Activated CD4-positive, alpha-beta T cell treated with anti-CD3 and anti-CD28 coated beads, Interleukin-2, amount 50 U/mL, for 24 hours (primary cell): ENCODE measurements at places on chromosomes 7 and 10.

DNA sequence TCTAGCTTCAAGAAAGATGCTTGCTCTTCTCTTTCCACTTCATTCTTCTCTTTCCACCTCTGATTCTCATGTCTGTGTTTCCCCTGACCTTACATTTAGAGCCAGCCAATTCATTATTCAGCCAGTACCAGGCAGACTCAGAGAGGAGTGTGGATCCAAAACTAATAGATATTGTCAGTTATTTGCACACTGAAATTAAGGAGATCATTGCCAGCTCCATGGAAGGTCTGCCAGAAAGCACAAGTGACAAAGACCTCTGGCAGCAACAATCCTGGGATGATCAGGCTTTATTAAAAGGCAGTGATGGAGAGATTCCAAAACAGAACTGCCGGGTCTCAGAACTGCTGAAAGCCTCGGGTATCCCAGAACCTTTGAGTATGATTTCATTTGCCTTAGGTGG lies 749.4 kb downstream of the XPNPEP1 start:
- no peak for DNase-seq

DNA sequence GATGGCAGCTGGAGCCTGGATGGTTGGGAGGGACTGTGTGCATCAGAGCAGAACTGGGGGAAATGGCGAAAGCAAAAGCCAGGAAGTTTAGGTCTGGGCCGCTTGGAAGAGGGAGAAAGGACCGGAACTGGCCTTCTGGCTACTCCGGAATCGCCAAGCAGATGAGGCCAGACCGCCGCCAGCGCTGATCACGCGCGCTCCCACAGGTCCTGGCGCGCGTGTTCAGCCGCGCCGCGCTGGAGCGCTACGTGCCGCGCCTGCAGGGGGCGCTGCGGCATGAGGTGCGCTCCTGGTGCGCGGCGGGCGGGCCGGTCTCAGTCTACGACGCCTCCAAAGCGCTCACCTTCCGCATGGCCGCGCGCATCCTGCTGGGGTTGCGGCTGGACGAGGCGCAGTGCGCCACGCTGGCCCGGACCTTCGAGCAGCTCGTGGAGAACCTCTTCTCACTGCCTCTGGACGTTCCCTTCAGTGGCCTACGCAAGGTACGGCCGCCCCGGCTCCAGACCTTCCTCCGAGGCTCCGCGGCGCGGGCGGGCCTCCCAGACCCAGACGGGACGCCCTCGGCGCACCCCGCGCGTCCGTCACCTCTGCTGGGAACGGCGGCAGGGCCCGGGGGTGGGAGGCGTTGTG lies 2.0 kb downstream of the CYP26C1 start:
- no peak for DNase-seq

DNA sequence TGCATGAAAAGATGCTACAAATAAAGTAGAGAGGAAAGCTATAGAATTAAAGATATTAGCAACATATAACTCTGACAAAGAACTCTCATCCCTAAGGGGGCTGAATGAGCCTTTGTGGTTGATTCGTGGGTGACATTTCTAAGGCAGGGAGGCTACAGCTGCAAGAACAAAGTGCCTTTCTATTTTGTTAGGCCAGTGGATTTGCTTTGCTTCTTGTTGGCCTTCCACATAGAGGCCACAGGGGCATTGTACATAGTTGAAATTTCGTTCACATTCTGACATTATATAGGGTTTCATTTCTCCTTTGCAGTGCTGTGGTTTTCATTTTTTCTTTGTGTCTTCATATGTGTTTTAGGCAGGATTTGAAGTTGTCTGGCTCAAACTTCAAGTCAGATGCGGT lies 819.2 kb upstream of the C7orf33 start:
- DNase-seq: no peak

GRCh38 chr7:20153567-20153966 lies 63.6 kb downstream of the MACC1 start:
- no peak for DNase-seq

GRCh38 chr7:116802144-116802745 lies 60.1 kb upstream of the CAPZA2 start:
- no peak for DNase-seq

GRCh38 chr7:139753081-139753692 lies 24.6 kb downstream of the HIPK2 start:
- no peak for DNase-seq

GRCh38 chr10:124921261-124921660 lies 20.7 kb upstream of the ZRANB1 start:
- no peak for DNase-seq

GRCh38 chr10:31883397-31883796 lies 45.2 kb downstream of the ARHGAP12 start:
- no peak for DNase-seq

DNA sequence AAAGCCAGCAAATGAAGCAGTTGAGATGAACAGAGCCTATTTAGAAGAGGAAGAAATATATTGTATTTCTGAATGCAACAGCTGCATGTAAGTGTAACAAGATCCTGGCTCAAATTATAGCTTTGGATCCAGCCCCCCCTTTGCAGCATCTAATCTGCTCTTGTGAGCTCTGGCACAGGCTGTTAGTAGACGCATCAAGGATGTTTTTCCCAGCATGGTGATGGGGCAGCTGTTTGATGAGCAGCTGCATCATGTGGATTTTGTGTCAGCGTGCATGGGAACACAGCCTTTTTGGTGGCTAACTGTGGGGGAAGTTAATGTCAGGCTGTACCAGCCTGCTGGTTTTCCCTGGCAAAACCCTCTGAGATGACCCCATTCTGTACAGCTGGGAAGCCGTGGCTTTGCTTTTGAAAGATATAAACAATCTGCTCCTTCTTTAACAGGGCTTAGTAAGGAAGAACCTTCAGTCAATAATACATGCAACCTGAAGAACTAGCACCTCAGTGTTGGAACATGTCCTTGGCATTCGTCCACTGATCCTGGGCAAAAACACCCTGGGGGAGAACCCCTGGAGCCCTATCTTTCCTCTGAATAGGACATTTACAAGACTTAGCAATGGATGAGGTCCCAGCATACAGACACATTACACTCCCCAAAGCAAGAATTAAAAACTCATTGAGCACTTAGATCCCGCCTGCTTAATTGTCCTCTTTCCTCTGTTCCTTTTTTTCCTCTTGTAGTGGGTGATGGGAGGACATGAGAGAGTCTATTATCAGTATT lies 70.6 kb downstream of the NPS start:
- DNase-seq: no peak

GRCh38 chr10:38072552-38072951 lies 21.6 kb upstream of the ZNF37A start:
- no peak for DNase-seq

GRCh38 chr7:143480501-143480900 lies 2.8 kb downstream of the TAS2R41 start:
- no peak for DNase-seq

- DNase-seq: no peak
These were observed 24.6 kb downstream of the RPP38 start for GRCh38 chr10:15121707-15122106.

DNA sequence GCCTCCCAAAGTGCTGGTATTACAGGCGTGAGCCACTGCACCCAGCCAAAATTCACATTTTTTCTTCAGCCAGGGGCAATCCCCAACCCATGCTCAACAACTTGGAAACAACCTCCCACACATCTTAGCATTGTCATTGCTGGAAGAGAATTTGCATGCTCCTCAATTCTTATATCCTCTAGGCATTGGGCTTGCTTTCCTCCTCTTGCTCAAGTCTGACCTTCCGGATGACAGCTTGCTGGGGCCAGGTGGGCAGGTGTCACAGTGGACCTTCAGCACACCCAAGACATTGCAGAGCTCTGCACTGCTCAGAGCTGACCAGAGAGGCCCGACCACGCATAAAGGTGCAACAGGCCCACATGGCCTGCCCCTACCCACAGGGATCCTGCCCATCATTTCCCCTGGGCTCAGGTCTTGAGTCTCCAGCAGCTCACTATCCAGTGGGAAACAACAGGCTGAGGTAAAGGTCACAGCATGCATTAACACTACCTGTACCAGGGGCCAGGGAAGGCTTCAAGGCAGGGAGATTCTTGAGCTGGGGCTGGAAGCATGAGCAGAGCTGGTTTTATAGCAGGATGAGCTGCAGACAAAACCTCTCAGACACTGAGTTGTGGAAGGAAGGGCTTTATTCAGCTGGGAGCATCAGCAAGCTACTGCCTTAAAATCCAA lies 6.8 kb upstream of the GPR15LG start:
- DNase-seq: no peak

GRCh38 chr7:150413640-150414081 lies 34.5 kb downstream of the ZNF775 start:
- DNase-seq: no peak

DNA sequence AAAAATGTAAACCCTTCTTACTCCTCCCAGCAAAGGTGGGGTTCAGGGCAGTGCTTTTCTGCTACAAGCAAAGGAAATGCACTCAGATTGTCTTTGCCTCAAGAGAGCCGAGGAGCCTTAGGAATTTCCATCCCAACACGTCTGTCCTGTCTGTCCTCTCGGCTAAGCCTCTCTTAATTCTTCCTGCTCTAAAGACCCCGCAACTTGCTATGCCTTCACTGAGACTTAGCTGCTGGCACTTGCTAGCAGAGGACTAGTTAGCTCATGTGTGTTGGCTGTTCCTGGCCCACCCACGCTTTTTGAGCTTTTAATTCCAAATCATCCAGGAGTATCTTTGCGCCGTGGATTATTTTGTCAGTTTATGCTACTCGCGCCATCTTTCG lies 481 bp upstream of the NPM3 start:
- no peak for DNase-seq

- no peak for DNase-seq
These were observed 560.5 kb downstream of the PARD3 start for GRCh38 chr10:34254596-34254995.

DNA sequence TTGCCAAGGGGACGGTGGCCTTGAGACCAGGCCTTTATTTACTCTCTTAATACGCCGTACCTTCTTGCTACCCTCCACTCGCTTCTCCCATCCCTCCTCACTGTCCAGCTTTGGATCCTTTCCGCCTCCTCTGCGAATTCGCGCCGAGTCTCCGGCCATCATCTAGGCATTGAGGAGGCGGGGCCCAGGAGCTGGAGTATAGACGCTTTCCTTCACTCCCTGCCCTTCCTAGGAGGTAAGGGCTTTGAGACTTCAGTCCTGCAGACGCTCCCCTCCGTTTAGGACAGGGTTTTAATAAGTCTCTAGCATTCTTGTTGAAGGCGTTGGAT lies 538 bp downstream of the TFAM start:
- no peak for DNase-seq

DNA sequence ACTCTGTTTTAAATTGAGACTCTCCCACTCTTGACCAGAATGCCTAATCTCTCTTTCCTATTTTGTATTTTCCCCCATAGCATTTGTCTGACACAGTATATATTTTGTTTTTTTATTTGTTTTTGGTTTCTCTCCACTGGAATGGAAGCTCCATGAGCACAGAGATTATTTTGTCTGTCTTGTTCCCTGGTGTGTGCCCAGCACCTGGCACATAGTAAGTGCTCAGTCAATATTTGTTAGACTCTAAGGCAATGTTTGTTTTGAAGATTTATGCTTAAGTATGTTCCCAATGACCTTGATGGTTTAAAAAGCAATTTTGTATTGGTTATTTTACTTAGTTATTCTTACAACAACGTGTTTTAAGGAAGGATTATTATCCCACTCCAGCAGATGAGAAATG lies 201.8 kb downstream of the DYNC1I1 start:
- DNase-seq: no peak

GRCh38 chr10:85648279-85648754 lies 718.3 kb downstream of the GRID1 start:
- no peak for DNase-seq

DNA sequence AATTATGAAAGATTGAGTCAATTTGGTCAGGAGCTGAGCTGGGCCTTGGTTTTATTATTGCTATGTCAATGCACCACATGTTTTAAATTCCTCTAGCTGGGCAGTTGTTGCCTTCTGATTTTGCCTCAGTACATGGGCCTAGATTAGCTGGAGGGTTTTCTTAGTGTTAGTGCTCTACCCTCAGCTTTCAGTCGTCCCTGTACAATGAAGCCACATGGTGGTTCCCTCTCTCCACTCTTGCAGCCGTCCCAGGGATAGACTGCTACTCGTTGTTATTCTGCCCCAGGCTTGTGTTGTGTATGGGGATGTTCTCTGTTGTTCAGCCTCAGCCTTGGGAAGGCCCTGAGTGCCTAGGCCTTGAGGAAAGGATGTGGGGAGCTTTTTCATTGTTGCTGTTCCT lies 37.0 kb downstream of the NHLRC2 start:
- DNase-seq: no peak

DNA sequence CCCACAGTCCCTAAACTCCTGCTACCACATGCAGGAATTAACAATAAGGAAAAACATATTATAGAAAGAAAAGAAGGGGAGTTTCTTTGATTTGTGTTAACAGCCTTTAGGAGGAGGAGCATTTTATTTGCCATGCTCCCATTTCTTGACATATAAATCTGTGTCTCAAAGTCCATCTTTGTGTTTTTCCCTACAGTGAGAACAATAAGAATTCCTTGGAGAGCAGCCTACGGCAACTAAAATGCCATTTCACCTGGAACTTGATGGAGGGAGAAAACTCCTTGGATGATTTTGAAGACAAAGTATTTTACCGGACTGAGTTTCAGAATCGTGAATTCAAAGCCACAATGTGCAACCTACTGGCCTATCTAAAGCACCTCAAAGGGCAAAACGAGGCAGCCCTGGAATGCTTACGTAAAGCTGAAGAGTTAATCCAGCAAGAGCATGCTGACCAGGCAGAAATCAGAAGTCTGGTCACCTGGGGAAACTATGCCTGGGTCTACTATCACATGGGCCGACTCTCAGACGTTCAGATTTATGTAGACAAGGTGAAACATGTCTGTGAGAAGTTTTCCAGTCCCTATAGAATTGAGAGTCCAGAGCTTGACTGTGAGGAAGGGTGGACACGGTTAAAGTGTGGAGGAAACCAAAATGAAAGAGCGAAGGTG lies 4.1 kb downstream of the IFIT2 start:
- DNase-seq: no peak

DNA sequence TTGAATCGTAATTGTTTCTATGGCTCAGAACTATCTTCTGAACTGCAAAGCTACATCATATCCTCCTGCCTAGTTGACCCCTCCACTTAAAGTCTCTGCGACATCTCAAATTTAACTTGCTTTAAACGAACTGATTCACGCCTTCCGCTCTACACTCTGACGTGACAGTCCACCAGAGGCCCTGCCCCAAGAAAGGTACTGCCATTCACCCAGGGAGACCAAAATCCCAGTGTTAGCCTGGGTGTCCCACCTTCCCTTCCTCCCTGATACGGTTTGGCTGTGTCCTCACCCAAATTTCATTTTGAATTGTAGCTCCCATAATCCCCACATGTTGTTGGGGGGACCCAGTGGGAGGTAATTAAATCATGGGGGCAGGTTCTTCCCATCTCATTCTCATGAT lies 90.8 kb downstream of the CPXM2 start:
- DNase-seq: no peak

DNA sequence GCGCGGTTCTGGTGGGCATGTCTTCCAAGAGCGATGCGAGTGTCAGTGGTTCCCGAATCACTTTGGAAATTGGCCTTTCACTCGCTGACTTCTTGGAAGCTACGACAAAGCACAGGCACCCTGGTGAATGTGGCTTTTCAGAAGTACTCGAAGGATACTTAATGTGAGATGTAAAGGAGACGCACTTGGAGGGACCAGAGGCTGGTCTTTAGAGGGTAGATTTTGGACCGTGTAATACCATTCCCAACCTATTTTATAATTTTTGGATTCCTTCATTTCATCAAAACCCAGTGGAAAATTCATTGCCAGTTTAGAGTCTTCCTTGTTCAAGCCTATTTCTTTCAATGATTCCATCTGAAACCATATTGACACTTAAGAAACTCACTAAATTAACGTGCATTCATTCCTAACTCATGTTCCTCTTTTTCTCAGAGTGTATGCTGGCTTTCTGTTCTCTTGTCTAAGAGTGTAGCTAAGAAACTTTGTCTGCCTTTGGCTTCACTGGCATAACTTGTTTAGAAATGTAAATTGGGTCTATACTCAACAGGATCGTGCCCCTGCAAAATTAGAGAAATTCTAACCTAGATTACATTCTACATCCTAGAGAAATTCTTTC lies 645 bp upstream of the COPG2 start:
- DNase-seq: no peak
